Activated CD4-positive, alpha-beta T cell treated with anti-CD3 and anti-CD28 coated beads, Interleukin-2, amount 50 U/mL, for 48 hours (primary cell): ENCODE measurements at places on chromosomes 16 and 17.

- DNase-seq = no peak
These were observed 1231.8 kb downstream of the CDH11 start for GRCh38 chr16:63890081-63890480.

DNA sequence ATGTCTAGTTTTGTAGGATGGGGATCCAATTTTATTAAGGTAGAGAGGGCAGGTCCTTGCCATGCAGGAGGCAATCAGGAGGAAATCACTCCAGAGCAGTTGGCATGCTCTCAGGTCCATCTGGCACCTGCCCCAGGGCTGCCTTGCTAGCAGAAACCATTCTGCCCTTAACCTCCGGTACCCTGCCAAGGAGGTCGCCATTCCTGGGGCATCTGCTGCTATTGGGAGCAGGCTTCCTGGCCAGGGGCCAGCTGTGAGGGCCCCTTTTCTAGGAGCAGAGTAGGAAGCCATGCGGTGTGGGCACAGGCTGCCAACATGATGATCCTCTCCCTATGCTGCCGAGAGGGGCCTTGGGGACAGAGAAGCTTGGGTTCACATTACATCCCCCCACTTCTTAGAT, 47.6 kb upstream of the MGAT5B start:
- no peak for DNase-seq

- DNase-seq = no peak
These were observed 81.8 kb upstream of the RCVRN start for GRCh38 chr17:9986754-9987382.

- no peak for DNase-seq
These were observed 76.1 kb upstream of the MED9 start for GRCh38 chr17:17400566-17401184.
